CD8-positive, alpha-beta memory T cell (primary cell): ENCODE measurements at places on chromosomes 11 and 22. TPM values are rescaled to one million over a fixed set of nuclear protein-coding genes. Genes with fewer than 3 reads are reported as not detected.

The ART5 gene
- total RNA-seq: not detected

The TRMT112 gene
- total RNA-seq: 327 TPM

The IGLL1 gene
- not detected for total RNA-seq

The OR5P2 gene
- total RNA-seq: not detected

DNA sequence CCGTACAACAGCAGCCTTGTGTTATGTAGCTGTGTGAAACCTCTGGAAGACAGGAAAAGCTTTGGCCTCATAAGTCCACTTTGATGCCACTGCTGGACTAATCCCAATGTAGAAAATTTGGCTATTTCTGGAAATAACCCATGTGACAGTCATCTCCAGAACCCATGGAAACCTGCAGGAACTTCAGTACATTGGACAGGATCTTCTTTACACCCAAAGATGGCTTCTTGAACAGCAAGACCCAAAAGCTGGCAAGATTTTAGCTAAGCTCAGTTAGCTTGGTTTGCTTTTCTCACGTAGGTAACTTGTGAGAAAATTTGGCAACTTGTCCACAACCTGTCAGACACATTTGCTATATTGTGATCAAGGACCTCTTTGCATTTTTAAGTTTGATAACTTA is 74.8 kb upstream of the RCN1 start:
- no peak overlapping the region for H3K27ac ChIP-seq
- peaks cover 4% of the 10 kb centered on the region for H3K27me3 ChIP-seq
- H3K36me3 ChIP-seq: no peaks in the 10 kb centered on the region
- no peaks in the 10 kb centered on the region for H3K4me1 ChIP-seq
- no peak overlapping the region for H3K4me3 ChIP-seq
- no peak for DNase-seq

DNA sequence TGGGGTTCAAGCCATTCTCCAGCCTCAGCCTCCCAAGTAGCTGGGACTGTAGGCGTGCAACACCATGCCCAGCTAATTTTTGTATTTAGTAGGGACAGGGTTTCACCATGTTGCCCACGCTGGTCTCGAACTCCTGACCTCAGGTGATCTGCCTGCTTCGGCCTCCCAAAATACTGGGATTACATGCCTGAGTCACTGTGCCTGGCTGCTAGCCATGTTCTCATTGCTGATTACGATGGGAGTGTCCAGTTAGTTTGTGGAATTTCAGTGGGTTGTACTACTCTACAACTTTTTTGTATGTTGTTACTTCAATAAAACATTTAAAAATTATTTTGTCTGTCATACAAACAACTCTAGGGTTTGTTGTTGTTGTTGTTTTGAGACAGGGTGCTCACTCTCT is 4.8 kb upstream of the VPS11 start:
- H3K4me1 ChIP-seq: peaks cover 21% of the 10 kb centered on the region
- no peak for DNase-seq
- no peak overlapping the region for H3K27ac ChIP-seq
- H3K27me3 ChIP-seq: no peaks in the 10 kb centered on the region
- H3K4me3 ChIP-seq: no peak overlapping the region

GRCh38 chr11:76620489-76620888 is 50.1 kb downstream of the LRRC32 start:
- H3K4me3 ChIP-seq: no peak overlapping the region
- H3K4me1 ChIP-seq: no peaks in the 10 kb centered on the region
- no peaks in the 10 kb centered on the region for H3K27me3 ChIP-seq
- H3K36me3 ChIP-seq: no peaks in the 10 kb centered on the region
- no peak overlapping the region for H3K27ac ChIP-seq

- no peak overlapping the region for H3K27ac ChIP-seq
- H3K27me3 ChIP-seq: no peaks in the 10 kb centered on the region
- H3K4me1 ChIP-seq: no peaks in the 10 kb centered on the region
These were observed 320.5 kb downstream of the AASDHPPT start for GRCh38 chr11:106397787-106398501.

GRCh38 chr22:39013942-39014722 is at the start of gene APOBEC3C:
APOBEC3C (plus strand) TSS chr22:39014257; CDS start chr22:39014363, 106 bp downstream.
- no peaks in the 10 kb centered on the region for H3K27me3 ChIP-seq
- peak within 1 kb of the TSS; percentile 87 for H3K4me3 ChIP-seq
- H3K36me3 ChIP-seq: no peaks in the 10 kb centered on the region

- no peak overlapping the region for H3K4me3 ChIP-seq
- no peaks in the 10 kb centered on the region for H3K36me3 ChIP-seq
- no peak overlapping the region for H3K27ac ChIP-seq
- no peaks in the 10 kb centered on the region for H3K4me1 ChIP-seq
- no peak for DNase-seq
- H3K27me3 ChIP-seq: no peaks in the 10 kb centered on the region
These were observed 91.3 kb downstream of the BDNF start for GRCh38 chr11:27608951-27609350.
